ENCODE measurements at places on chromosomes 4 and X.

DNA sequence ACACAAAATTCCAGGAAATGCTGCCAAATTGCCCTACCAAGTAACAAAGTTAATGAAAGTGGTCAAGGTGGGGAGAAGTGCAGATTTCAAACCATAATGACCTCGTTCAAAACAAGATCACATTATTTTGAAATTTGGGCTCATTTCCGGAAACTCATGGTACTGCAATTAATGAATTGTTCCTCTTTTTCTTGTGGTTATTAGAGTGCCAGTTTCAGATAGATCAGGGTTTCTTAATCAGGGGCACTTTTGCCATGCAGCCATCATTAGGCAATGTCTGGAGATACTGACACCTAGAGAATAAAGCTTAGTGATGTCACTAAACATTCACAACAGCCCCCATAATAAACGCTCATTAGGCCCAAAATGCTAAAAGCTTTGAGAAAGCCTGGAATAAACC is 381.5 kb upstream of the GALNT7 start:
- DNase-seq: no peak

GRCh38 chr4:67603310-67604028 is 44.9 kb downstream of the STAP1 start:
- no peak for DNase-seq

DNA sequence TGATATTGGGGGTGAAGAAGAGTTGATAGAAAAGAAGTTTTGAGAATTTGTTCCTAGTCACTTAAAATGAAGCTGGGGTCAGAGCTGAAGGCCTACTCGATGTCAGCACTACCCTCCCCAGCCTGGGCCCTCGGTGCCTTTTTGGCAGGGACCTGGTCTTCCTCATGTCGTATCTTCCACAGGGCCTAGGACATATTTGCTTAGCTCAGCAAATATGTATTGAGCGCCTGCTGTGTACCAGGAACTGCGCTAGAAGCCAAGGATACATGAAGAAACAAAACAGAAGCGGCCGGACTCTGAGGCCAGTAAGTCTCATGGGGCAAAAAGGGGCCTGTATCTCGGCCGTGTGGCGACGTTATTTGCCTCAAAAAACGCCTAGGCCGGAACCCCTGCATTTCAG is 44.3 kb downstream of the DCTD start:
- DNase-seq: no peak

DNA sequence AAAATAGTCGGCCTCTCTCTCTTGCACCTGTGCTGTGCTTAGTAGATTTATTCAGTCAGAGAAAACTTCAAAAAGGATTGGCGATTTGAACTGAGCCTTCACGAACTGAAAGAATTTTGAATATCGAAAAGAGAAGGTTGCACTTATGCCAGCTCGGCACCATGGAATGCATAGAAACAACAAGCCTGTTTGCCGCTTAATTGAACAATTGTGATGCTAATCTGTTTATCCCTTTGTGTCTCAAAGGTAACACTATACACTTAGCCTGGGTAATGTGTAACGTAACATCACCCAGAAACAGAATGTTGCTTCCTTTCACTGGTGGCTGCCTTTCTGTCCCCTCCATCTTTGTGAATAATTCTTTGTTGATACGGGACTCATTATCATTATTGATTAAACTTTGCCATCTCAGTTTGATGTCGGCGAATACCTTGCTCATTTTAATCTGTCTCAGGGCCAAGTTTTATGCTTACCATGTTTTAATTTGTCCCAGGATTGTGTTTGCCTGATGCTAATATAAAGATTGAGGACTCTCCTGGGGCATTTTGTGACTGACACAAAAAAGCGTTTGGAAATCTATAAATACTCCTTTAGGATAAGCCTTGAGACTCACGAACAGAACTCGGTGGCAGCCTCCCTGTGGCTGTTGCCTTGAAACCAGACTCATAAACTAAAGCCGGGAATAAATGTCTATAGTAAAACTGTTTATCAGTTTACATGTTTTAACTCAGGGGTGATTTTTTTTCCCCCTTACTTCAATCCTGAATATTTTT is 400.5 kb downstream of the RAPGEF2 start:
- no peak for DNase-seq

GRCh38 chr4:107219681-107220080 is 183.6 kb upstream of the DKK2 start:
- no peak for DNase-seq
